ENCODE measurements at places on chromosomes 1 and 21. TPM values are rescaled to one million over a fixed set of nuclear protein-coding genes. Genes with fewer than 3 reads are reported as not detected.

Gene C1orf174
- total RNA-seq, result 24.8 TPM

Gene INKA2
- 2.1 TPM for total RNA-seq

Gene FLG2
- total RNA-seq, result not detected

Gene SLAMF6
- total RNA-seq, result not detected

Gene RNU1-2
- total RNA-seq, result 44.9 TPM

Data from A549 treated with AZD2906 at 1 μM for 4 hours (cell line).